ENCODE measurements at places on chromosomes 5 and 9.

- no peak for DNase-seq
These were observed 1928.2 kb upstream of the WWC1 start for GRCh38 chr5:166363087-166363760.

- no peak for DNase-seq
These were observed 153.0 kb downstream of the CSNK1G3 start for GRCh38 chr5:123664961-123665360.

- no peak for DNase-seq
These were observed 41.3 kb downstream of the EFCAB9 start for GRCh38 chr5:172235132-172235780.

GRCh38 chr9:23586906-23587305 is 239.1 kb downstream of the ELAVL2 start:
- DNase-seq = no peak

DNA sequence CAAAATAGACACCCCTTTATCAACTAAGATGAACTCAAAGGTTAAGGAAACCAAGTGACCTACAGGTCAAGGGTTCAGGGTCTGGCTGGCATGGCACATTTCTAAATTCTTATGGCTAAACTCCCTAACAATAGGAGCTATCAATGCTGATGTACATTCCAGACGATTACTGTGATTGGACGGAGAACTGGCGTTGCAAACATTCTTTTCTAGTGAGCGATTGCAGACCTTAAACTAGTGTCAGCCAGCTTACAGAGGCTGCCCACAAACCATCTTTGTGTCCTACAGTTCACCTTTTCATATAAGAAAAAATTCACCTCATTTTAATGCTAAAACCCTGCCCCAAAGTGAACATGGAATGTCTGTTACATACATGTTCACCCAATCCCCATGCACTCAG is 382.9 kb downstream of the MAT2B start:
- DNase-seq = no peak
